Omental fat pad (tissue), 4 donors: ENCODE measurements at places on chromosomes 5 and 9.

- no peak for DNase-seq
Observed at GRCh38 chr9:87465816-87466215, 31.9 kb upstream of the DAPK1 start.

DNA sequence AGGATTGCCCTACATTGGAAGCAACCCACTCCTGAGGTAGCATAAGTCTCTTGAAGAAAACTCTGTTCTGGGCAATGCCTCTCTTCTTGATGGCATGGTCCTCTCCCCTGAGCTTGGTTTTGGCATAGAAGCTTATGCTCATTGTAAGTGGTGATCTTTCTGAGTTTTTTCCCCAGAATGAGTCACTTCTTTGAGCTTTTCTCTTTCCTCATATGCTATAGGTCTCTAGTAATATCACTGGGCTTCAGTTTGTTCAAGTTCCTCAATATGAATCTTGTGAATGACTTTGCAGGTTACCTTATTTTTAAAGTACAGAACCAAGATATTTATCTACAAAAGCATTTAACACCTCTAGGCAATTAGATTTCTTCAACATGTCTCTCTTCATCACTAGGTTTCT lies 76.5 kb upstream of the ATG10 start:
- DNase-seq, result no peak

GRCh38 chr9:10764481-10764880 lies 151.7 kb upstream of the PTPRD start:
- DNase-seq, result no peak

- DNase-seq, result no peak
Observed at GRCh38 chr5:8247049-8247899, 378.3 kb downstream of the MTRR start.

GRCh38 chr5:109316634-109317033 lies 93.1 kb downstream of the PJA2 start:
- no peak for DNase-seq

DNA sequence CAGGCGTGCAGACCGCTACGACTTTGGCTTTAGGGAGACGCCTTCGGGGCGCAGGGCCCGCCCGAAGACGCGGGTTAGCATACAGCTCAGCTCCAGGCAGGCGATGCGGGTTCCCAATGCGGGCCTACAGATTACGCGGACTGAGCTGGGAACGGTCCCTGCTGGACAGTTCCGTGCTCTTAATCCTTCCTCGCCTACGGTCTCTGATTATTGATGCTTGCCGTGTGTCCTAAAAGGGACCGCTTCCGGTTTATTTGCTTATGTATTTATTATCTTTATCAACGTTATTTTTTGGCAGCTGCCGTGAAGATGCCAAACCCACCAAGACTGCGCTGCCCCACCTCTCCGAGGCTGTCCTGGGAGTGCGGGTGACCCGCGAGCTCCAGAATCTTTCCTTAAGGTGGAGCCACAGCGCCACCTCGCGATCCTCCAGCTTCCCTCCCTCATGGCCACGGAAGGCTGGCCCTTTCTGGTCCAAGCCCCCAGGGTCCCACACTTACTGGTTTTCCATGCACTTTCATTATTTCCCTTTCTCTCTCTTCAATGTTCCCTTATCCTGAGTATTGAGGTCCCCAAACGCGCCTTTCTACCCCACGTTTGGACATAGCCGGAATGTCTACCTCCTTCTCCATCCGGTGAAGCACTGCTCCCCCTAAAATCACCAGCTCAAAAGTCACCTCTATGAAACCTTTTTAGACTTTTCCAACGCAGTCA lies 7.0 kb upstream of the EBF1 start:
- no peak for DNase-seq

GRCh38 chr9:91778031-91778430 lies 172.0 kb downstream of the ROR2 start:
- DNase-seq, result no peak
